ENCODE measurements at places on chromosomes 16 and 17. TPM values are rescaled to one million over a fixed set of nuclear protein-coding genes. Genes with fewer than 3 reads are reported as not detected.

DNA sequence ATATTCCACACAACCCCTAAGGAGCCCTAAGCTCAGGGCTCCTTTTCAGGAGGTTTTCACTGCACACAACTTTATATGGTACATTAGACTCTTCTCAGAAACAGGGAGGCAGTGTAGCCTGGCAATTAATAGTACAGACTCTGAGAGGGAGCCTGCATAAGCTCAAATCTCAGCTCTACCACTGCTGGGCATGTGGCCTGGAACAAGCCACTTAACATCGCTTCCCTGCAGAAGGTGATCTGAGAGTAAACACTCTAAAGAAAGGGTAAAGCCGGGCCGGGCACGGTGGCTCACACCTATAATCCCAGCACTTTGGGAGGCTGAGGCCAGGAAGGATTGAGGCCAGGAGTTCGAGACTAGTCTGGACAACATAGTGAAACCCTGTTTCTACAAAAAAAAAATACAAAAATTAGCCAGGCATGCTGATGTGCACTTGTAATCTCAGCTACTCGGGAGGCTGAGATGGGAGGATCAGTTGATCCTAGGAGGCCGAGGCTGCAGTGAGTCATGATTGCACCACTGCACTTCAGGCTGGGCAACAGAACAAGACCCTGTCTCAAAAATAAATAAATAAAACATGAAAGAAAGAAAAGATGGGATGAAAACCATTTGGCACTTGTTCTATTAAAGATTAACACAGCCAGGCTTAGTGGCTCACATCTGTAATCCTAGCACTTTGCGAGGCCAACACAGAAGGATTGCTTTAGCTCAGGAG is 70.7 kb upstream of the DNAJA2 start:
- DNase-seq, result no peak

GRCh38 chr17:70484050-70484449 is 314.7 kb downstream of the KCNJ2 start:
- DNase-seq, result no peak

DNA sequence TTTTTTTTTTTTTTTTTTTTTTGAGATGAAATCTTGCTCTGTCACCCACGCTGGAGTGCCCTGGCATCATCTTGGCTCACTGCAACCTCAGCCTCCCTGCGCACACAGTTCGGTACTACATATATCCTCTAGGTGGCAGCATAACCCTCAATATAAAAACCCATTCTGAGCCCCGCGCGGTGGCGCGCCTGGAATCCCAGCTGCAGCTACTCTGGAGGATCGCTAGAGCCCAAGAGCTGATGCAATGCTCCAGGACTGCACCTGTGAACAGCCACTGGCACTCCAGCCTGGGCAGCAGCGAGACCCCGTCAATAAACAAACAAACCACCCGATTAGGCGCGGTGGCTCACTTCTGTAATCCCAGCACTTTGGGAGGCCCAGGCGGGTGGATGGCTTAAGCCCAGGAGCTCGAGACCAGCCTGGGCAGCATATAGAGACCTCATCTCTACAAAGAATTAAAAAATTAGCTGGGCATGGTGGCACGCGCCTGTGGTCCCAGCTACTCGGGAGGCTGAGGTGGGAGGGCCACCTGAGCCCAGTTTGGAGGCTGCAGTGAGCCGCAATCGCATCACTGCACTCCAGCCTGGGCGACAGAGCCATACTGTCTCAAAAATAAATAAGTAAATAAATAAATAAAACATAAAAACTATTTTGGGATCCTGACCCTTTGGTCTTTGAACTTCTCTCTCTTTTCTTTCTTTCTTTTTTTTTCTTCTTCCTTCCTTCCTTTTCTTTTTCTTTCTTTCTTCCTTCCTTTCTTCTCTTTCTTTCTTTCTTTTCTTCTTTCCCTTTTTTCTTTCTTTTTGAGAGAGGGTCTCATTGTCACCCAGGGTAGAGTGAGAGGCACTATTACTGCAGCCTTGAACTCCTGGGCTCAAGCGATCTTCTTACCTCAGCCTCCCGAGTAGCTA is 15.4 kb upstream of the AKAP10 start:
- DNase-seq, result peak; percentile 35

DNA sequence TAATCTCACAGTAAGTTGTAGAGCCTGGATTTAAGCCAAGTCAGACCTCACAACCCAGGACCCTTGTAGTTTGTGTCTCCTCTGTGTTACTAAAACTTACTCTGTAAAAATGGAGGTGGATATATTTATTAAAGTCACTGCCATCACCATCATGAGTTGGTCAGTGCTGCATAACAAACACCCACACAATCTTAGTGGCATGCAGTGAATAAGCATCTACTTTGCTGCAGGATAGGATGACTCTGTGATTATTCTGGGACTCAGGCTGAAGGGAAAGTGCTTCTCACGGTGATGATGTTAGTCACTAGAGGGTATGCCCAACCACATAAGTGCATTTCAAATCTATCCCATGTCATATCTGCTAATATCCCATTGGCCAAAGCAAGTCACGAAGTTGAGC is 398.7 kb downstream of the XYLT1 start:
- DNase-seq, result no peak

Gene MYH11
- 0.11 TPM for polyA plus RNA-seq
